ENCODE measurements at places on chromosomes 13 and 19.

DNA sequence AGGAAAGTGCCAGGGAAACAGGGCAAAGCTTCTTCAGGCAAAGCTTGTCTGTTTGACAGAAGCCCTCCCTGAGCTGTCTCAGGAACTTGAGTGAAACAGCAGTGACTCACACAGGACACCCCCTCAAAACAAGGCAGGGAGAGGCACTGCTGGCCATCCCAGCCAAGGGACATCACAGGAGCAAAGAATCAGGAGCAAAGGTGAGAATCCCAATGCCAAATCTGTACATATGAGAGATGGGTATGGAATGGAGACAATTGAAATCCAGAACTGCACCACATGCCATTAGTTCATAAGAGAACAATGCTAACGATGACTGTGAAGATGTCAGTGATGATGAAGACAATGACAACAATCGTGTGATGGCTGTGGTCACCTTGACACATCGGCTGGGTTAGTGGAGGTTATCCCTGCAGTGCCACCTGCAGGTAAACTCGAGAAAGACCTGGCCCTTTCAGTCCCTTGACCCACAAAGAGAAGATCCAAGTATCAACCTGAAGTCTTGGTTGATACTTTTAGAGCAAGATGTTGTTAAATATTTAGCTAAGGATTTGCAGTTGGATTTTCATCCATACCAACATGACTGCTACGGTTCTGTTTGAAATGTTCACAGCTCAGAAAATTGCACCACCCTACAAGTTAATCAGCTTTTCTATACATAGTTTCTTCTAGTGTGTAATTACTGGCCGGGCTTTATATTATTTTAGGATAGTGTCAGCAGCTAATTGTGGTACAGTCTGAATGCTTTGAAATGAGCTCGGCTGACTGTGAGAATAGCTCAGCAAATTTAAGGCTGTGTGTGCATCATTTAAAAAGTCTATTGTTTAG is 42.0 kb upstream of the IPO5 start:
- peak; percentile 31 for DNase-seq

DNA sequence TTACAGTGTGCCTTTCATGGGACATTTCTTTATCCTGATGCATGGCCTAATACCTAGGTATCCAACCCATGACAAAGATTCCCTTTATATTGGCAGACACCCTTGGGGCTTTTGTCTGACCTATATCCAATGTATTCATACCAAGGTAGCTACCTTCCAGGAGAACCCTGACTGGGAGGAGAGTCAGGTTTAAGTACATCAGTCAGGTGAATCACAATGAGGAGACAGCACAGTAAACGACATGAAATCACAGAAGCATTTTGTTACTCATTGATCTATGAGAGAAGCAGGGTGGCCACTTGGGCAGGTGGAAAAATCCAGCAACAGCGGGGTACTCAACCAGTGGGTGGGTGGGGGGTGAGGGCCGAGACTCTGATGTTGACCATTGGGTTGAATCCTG is 527.4 kb upstream of the ATXN8OS start:
- DNase-seq: no peak

- peak; percentile 30 for DNase-seq
Measured at GRCh38 chr19:5993648-5994358, 15.9 kb upstream of the RANBP3 start.

DNA sequence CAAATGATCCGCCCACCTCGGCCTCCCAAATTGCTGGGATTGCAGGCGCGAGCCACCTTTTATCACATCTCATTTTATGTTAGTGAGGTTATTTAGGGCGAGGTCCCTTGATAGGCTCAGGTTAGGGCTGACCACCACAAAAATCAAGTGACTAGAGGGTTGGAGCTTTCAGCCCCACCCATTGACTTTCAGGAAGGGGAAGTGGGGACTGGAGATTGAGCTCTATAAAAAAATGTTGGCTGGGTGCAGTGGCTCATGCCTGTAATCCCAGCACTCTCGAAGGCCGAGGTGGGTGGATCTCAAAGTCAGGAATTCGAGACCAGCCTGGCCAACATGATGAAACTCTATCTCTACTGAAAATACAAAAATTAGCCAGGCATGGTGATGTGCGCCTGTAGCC is 20.1 kb downstream of the FPR3 start:
- no peak for DNase-seq

- DNase-seq: no peak
Measured at GRCh38 chr19:35812220-35813042, at the start of gene PRODH2. PRODH2 (minus strand) TSS chr19:35812845; CDS start chr19:35812805, 40 bp downstream.

- DNase-seq: no peak
Measured at GRCh38 chr13:52156724-52157261, 2.6 kb downstream of the NEK3 start.

DNA sequence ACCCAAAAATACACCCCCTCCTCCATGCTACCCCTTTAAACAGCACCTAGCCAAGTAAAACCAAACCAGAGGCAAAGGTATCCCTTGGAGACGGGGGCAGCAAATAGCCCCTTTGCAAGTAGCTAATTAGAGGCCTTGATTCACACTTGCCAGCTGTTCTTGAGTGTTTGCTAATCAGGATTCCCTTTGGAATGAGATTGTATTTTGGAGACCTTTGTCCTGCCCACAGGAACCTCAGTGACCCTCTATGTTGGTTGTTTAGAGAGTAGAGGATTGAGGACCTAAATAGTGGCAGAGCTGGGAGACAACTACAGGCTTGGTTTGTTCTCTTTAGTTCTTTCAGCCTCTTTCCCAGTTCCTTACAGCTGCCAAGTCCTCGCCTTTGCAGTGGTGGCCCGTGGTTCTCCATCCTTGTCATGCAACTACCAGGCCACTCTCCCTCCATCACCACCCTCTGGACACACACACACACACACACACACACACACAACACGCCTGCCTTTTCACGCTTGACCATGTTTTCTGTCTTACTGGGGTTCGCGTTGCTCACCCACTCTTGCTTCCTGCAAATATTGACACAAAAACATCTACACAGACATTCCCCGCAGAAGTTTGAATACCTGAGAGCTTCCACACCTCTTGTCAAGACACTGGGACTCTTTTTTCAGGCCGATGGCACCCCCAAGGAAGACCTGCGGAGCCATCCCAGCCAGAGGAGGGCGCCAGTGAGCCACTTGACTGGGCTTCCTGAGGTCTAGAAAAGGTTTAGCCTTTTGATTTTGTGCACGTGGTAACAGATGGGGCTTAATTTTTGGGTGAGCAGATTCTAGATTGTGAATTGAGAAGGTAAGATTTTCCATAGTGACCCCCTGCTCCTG is 80.0 kb upstream of the GPR183 start:
- DNase-seq: peak; percentile 29

DNA sequence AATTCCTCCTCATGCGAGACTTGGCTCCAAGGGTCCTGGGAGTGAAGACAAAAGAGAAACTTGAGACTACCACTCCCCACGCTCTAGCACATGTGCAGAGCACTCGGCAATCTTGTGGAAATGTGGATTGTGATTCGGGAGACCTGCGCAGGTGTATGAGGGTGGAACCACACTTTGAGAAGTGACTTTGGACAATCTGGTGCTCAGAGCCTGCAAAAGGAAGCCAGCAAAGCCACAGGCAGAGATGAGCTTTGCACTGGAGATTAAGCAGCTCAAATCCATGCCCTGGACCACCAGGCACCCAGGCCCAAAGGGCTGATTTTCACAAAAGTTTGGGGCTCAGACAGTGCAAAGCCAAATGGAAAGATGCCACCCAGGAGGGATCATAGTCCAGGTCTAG is 162.5 kb upstream of the TSHZ3 start:
- DNase-seq: no peak

- no peak for DNase-seq
Measured at GRCh38 chr13:26880735-26881134, 120.1 kb upstream of the GPR12 start.

DNA sequence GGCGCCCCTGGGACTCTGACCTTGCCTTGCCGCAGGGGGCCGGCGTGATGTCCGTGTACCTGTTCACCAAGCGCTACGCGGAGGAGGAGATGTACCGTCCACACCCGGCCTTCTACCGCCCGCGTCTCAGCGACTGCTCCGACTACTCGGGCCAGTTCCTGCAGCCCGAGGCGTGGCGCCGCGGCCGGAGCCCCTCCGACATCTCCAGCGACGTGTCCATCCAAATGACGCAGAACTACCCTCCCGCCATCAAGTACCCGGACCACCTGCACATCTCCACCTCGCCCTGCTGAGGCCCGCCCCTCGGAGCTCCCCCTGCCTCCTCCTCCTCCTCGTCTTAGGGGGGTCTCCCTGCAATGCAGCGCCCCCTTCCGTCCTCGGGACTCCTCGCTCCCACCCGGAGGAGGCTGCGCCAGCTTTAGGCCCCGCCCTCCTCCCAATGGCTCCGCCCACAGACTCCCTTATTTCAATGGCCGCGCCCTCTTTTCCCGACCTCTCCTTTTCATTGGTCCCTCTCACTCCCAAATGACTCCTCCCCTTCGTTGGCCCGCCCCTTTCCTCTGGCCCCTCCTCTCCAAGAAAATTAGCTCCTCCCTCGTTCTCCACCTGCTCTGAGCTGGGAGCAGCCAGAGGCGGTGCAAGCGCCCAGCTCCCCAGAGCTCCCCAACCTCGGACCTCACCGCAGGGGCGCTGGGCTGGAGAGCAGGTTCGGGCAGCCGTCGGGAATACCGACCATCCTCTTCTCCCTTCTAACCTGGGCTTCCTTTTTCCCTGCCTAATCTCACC is 20.5 kb upstream of the CACNG8 start:
- DNase-seq: peak; percentile 29

- no peak for DNase-seq
Measured at GRCh38 chr19:48183356-48183755, 12.9 kb downstream of the ZSWIM9 start.
